RPMI8226 (cell line): ENCODE measurements at places on chromosomes 3 and 15.

DNA sequence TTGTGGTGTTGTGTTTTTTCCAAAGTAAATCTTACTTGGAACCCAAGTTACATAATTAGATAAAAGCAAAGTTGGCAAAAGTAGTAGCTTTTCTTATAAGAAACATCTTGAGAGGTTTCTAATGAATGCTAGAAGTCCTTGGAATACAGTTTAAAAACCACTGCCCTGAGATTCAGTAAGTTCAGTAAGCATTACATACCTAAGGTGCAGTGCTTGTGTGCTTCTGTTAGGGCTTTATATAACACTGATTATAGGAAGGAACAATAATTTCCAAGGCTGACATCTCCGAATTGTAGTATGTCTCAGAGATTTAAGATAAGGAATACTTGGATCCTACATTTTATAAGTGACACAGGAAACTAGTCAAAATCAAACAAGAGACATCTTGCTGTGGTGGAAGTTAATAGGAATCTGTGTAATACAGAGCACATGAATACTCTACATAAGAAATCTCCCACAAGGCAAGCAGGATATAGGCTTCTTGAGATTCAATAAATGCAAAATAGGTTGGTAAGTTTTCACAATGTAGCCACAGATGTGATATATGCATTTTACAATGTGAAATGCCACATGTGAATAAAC is 268.2 kb downstream of the LSAMP start:
- DNase-seq, result no peak

- DNase-seq, result no peak
These were observed 686.5 kb upstream of the GOLIM4 start for GRCh38 chr3:168782193-168782592.

DNA sequence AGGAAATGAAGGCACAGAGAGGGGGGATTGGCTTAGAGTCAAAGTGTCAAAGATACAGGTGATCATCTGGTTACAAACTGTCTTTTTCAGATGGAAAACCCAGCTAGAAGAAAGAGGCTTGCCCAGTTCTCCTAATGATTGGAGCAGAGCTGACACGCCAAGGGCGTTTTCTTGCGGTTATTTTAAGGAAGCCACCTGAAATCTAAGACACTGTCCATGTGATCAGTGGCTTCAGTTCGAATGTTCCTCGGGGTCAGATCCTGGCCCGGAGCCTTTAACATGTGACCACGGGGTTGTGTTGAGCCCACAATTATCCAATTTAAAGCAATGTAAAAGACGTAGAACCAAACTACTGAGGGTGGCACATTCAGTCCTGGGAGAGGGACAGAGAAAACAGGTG is 19.5 kb downstream of the FAM43A start:
- no peak for DNase-seq

DNA sequence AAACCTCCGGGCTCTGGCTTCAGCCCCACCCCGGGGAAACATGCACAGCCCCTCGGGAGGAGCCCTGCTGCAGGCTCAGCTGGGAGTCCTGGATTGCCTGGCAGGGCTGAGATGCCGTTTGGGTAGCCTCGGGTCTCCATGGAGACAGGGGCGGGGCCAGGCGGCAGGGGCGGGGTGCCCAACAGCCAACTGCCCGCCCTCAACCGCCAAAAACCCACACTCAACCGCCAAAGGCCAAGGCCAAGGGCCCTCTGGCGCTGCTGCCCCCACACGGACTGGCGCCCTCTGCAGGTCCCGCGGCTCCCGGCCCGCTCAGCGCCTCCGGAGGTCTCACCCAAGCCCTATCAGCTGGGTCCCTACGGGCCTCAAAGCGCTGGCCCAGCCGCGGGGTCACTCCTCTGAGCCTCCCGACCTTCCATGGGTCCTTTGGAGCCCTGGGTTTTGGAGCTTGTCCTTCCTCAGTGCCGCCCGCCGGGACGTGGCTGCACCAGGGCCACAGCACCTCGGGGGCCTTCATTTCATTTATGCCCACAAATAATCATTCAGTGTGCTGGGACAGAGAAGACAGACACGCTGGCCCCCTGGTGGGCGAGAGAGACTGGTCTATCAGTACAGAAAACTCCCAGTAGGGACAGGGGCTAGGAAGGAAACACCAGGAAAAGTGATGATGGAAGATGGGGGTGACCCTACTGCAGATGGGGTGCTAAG is 33.5 kb upstream of the ACAD9 start:
- peak; percentile 88 for DNase-seq

DNA sequence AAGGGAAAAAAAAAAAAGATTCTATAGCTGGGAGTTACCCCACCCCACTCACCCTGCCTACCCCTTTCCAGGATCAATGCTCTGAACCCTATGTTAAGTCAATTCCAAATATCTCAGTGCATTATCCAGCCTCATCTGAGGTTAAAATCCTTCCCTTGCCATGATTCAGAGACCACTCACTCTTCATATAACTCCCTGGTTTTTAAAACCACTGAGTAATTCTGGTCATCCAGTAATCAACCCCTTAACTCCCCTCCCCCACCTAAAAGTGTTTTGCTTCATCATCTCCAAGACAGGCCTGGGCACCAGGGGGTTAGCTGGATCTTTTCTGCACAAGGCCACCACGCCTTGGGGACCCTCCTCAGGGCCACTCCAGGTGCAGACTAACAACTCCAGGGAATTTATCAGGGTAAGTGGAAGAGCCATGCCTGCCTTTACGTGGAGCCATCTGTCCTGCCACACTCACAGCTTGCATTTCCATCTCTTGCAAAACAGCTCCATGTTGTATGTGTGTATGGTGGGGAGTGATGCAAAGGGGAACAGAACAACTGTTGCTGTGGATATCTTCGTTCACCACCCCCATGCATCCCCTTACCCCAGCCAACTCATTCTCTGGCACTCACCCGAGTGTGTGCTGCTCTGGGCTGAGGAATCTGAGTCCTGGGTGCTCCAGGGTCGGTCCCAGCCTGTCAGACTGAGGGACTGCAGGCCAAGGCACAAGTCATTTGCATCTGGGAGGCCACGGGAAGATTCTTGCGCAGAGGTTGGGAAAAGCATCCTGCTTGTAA is 30.7 kb upstream of the RPS17 start:
- no peak for DNase-seq

- DNase-seq, result peak; percentile 49
These were observed 851.1 kb downstream of the FHIT start for GRCh38 chr3:60399861-60400845.

DNA sequence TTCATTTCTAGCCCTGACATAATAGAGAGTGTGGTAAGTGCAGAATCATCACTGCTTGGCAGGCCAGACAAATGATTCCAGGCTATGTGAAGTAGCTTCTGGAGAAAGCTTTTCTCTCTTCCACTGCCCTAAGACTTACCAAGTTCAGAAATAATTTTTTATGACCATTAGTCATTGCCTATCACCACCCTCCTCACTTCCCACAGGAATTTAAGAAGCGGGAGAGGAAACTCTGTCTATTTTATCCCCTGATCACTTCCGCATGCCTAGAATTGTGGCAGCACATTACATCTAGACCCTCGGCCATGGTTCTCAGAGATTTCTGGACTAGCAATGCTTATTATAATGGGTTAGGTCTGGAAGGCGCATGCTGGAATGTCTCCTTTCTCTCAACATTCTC is 397.8 kb upstream of the NR2F2 start:
- DNase-seq, result no peak

- DNase-seq, result no peak
These were observed 22.1 kb upstream of the LARS2 start for GRCh38 chr3:45366290-45366689.

DNA sequence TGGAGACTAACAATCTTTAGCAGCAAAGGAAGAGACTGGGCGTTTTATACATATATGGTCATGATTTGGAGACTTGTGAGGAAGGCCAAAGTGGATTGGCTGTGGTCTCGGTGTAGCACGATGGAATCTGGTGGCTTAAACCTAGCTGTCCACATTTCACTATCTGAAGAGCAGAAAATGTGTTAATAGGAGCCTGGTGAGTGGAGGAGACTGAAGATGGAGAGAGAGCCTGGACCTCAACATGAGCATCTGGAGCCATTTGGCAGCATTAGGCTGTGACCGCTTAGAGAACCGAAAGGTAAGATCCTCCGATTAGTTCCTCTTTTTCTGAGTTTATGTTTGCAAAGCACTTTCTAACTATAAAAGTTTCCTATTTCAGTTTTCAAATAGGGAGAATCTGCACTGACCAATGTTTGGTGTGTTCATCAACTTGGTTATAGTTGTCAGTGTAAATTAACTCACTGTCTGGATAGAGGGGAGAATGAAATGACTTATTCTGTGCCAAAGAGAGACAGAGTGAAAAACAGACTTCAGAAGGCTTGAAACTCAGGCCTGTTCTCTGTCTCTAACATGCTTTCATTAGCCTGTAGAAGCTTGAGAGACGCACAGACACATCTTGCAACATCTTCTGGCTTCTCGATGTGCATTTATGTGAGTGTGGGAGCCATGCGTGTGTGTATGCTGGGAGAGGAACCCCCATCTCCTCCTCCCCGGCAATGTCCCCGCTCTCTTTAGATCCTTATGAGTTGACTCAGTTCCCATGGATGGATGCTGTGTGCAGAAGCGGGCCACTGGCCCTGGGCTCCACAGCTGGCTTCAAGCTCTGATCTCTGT is 244.7 kb upstream of the TBL1XR1 start:
- DNase-seq, result peak; percentile 97

DNA sequence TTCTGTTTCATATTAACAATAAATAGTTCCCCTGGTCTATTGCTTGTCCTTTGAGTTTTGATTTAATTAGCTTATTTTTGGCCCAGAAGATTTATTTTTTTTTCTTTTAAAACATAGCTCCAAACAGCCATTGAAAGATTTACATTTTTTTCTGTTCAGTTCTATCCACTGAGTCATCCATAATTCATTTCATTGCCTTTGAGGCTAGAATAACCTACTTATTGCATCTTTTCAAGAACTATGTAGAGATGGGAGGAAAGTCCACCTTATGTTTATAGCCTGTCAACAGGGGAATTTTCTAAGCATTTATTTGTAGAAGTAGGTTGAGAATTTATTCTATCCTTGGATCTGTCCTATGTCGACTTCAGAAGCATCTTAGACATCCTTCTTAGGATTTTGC is 53.4 kb upstream of the CHD2 start:
- no peak for DNase-seq

GRCh38 chr3:119191800-119192199 is 18.4 kb downstream of the UPK1B start:
- no peak for DNase-seq

DNA sequence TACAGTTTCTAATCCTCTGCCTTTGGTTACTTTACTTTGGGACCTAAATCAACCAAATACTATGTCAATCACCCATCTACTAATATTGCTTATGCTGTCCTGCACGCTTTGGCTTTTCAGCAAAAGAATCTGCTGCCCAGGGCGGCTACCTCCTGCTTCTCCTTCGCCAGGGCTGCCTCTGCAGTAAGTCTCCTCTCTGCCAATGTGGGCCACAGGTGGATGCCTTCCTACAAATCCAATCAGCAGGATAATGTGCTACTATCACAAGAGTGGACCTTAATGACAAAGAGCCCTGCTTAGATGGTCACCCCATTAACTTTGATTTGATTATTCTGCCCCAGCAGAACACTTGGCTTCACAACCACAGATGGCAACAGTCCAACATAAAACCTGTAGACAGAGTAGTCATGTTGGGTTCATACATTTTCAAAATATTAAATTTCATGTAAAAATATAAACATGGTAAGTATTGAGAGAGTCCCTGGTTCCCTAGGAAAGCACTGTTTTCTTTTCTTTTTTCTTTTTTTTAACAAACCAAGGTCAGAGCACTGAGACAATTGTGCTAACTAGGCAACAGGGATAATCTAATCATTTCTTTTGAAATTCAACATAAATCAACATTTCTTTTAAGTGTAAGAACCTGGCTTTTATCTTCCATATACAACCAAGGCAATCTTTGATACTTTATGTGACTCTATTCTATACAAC is 298.3 kb downstream of the ZBTB20 start:
- DNase-seq, result no peak

DNA sequence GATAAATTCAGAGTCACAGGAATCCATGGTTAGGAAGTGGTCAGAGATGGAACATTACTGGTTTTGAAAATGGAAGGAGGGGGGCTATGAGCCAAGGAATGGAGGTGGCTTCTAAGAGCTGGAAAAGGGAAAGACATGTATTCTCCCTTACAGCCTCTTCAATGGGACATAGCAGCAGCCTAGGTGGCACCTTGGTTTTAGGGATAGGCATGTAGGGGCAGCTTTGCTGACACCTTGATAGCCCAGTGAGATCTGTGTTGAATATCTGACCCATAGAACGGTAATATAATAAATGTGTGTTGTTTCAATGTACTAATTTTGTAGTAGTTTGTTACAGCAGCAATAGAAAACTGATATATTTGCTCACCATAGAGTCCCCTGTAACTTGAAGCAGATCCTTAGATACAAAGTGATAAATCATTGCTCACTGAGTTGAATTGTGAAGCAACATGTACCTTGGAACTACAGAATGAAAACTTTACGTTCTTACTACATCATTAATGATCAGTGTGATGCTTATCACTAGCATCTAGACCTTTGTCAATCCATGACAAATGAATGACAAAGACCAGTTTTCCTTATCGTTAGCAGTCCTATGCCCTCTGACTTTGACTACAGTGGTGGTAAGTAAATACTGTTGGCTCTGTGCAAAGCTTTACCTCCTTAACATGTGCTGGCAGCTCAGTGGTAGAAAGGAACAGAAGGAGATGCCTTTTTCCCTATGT is 53.8 kb downstream of the TMEM45A start:
- no peak for DNase-seq
